ENCODE measurements at places on chromosomes 11 and 22. TPM values are rescaled to one million over a fixed set of nuclear protein-coding genes. Genes with fewer than 3 reads are reported as not detected.

DNA sequence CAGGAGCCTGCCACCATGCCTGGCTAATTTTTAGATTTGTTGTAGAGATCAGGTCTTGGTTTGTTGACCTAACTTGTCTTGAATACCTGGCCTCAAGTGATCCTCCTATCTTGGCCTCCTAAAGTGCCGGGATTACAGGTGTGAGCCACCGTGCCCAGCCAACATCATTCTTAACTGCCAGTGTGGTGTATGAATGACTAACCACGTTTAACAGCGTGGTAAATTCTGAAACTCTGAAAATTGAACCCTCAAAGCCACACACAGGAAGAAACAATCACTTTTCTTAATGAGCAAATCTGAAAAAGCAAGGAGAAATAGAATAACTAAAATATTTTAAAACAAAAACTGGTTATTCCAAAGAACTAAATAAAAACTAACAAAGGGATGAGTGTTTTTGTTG is 7.4 kb downstream of the TMEM9B start:
- no peak for DNase-seq

DNA sequence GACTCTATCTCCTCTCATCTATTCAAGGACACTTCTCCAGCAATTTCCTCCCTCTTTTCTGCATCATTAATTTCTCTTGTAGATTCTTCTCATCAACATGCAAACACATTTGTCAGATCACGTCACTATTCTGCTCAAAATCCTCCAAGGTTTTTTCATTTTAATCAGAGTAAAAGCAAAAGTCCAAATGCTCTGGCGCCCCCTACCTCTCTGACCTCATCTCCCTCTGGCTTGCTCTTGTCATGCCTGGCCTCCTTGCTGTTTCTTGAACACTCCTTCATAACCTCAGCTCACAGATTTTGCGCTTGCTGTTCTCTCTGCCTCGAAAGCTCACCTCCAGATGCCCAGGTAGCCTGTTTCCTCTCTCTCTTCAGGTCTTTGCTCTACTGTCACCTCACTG is 22.4 kb downstream of the RTCB start:
- no peak for DNase-seq

DNA sequence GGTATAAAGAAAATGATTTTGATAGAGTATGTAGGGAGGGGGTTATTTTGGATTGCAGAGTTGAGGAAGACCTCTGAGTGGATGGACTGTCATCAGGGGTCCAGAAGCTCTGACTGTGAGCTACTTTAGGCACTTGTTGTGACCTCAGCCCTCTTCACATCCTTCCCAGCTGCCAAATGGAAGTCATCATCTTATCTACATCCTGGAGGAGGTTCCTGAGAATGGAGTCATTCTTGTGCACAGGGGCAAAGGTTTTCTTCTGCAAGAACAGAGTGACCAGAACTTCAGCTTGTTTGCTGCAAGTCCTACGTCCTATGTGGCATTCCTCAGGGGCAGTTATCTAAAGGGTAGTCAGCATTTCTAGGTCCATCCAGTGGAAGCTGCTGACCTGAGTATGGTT is 393.8 kb downstream of the AASDHPPT start:
- DNase-seq: no peak

The GALNT18 gene
- not detected for total RNA-seq

DNA sequence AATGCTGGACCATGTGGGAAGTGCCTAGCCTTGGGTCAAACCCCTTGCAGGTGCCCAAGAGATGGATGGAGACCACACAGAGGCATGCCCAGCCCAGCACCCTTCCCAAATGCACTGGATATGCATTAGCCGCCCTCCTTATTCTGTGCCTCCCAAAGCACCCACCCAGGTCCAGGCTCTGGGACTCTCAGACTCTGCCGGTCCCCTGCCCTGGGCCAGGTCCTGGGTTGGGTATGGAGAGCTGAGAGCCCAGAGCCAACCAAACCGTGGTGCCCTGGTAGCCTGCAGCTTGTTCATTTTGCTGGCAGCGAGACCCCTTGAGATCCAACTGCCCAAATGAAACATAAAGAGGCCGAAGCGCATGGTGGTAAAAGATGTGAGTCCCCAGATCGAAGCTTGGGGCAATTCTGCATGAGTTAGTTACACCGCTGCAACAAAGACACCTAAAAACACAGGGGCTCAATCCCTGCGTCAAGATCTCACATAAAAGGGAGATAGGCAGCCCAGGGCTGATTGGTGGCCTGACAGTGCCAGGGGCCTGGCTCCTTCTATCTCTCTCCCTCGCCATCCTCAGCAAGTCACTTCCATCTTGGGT is 61.5 kb downstream of the MYEOV start:
- no peak for DNase-seq

The PRAME gene
- not detected for total RNA-seq

DNA sequence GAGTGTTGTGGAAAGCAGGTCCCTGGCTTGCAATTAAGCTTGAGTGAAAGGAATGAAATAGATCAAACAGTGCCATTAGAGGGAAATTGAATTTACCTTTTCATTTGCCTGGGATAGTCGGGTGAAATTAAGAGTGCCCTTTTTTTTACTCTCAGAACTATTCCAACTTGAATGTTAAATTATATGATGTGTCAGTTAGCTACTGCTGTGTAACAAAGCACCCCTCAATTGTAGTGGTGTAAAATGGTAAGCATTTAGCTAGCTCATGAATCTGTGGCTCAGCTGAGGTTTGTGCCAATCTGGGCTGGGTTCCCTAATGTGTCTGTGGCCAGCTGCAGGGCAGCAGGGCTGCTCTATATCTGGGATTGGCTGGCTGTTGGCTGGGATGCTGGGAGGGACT is 571.4 kb downstream of the MN1 start:
- no peak for DNase-seq

The CSRP3 gene
- not detected for total RNA-seq

The SLC22A6 gene
- total RNA-seq: not detected

GRCh38 chr11:66328302-66329144 is 7.7 kb downstream of the RIN1 start:
- peak; percentile 76 for DNase-seq
